ENCODE measurements at places on chromosomes 12 and 14.

- no peak for DNase-seq
Observed at GRCh38 chr12:112463478-112463877, 44.7 kb downstream of the PTPN11 start.

DNA sequence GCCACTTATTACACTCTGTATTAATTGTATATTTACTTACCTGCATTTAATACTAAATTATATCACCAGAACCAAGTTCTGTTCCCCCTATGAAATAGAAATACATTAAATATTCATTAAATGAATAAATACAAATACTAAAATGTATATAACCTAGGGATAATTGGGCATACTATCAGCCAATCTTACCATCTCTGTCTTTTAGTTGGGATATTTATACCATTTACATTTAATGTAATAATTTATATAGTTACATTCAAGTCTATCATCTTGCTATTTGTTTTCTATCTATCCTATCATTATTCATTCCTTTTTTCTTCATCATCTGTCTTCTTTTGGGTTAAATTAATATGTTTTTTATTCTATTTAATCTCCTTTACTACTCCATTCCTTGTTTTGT, 4.1 kb upstream of the ADAMTS20 start:
- no peak for DNase-seq

DNA sequence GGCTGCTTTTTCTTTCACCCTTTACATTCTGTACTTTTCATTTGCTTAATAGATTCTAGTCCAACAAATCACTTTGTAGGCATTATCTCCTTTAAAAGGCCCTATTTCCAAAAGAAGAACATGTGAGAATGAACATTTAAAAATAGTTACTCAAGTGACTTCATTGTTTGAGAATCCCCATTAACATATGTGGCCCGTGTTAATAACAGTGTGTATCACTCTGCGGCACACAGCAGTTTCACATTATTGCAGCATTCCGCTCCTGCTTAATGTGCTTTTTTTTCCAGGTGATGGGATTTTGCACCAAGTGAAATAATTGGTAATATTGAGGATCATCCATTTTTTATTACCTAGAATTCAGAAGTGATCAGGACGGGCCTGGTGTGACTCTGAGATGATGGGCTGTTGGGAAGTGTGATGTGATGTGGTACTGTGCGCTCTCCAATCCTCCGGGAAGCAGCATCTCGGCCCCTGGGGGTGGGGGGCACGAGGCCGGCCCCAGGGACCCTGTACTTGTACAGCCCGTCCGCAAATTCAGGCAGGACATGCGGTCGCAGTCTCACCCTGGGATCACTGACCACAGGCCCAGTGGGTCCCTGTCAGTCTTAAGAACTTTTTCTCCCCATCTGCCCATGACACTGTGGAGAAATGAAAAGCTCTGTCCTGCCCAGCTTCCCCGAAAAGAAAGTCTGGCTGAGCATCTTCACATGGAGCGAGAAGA, 32.9 kb downstream of the SLC15A4 start:
- DNase-seq: no peak

DNA sequence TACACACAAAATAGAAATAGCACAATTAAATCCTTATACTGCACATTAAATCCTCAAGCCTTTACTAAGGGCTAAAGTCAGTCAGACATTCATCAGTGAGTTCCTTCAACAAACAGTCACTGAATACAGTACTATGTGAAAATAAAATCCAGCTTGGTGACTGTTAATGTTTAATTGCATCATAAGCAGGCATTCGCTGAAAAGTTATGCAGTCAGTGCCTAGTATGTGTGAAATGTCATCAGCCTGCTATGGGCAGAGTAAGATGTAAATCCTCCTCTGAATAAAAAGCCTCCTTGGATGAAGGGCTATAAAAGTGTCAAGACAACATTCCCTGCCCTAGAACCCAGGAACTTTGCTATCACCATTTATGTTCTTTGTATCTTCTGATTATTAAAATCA, 116.4 kb downstream of the PRICKLE1 start:
- no peak for DNase-seq

- no peak for DNase-seq
Observed at GRCh38 chr12:75447691-75448393, 32.7 kb upstream of the GLIPR1 start.

GRCh38 chr12:22110176-22110575, 64.2 kb downstream of the CMAS start:
- DNase-seq: no peak

- no peak for DNase-seq
Observed at GRCh38 chr14:98494582-98494981, 777.4 kb downstream of the BCL11B start.

DNA sequence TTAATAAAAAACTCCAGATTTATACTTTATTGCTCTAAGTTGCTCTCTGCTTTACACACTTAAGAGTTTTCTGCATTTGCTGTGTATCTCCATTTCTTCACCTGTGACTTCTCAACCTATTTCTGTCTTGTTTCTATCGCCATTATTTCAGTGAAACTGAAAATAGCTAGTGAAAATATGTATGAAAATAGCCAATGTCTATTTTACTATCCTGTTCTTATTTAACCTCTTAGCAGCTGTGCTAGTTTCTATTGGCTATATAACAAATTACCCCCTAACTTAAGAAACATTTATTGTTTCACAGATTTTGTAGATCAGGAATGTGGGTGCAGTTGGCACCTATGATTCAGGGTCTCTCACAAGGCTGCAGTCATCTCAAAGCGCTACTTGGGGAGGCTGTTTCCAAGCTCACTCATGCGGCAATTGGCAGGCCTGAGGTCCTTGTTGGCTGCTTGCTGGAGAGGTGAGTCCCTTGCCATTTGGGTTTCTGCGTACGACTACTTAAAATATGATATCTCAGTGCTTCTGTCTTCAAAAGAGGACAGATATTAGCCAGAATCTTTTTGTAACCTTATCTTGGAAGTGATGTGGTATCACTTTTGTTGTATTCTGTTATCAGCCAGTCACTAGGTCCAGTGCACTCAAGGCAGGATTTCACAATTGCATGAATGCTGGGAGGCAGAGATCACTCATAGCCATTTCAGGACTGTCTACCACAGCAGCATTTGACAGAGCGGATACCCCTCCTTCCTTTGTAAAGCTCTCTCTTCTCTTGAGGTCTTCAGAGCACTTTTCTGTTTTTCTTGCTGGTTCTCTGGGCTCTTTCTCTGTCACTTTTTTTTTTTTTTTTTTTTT, 7.2 kb downstream of the ERC1 start:
- no peak for DNase-seq

DNA sequence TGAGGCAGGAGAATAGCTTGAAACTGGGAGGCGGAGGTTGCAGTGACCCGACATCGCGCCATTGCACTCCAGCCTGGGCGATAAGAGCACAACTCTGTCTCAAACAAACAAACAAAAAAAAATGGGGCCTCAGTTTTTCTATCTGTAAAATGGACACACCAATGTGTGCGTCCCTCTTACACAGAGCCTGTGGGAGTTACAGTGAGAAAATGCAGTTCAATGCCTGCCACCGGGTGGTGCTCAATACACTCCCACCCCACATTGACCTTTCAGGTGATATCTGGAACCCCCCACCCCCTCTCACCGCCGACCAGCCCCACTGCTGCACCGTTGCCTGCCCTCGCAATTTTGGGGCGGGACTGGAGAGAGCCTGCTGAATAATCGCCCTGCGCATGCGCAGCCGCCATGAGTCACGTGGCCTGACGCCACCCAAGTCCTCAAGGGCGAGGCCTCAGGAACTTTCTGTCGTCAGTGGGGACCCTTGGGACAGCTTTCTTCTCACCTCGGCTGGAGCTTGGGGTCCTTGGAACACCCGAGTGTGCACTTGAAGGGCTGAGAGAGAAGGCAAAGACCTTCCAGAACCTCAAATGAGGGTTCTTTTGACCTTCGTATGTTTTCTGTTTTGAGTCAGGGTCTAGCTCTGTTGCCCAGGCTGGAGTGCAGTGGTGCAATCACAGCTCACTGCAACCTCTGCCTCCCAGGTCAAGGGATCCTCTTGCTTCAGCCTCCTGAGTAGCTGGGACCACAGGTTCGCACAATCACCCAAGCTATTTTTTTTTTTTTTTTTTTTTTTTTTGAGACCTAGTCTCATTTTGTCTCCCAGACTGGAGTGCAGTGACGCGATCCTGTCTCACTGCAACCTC, 14.6 kb upstream of the CABP1 start:
- no peak for DNase-seq

- DNase-seq: no peak
Observed at GRCh38 chr12:59444932-59445331, 150.9 kb upstream of the SLC16A7 start.

- DNase-seq: peak; percentile 92
Observed at GRCh38 chr12:57430931-57431566, at the start of gene R3HDM2. R3HDM2 (minus strand) TSS chr12:57431043; CDS start chr12:57310428, 120,615 bp downstream.

DNA sequence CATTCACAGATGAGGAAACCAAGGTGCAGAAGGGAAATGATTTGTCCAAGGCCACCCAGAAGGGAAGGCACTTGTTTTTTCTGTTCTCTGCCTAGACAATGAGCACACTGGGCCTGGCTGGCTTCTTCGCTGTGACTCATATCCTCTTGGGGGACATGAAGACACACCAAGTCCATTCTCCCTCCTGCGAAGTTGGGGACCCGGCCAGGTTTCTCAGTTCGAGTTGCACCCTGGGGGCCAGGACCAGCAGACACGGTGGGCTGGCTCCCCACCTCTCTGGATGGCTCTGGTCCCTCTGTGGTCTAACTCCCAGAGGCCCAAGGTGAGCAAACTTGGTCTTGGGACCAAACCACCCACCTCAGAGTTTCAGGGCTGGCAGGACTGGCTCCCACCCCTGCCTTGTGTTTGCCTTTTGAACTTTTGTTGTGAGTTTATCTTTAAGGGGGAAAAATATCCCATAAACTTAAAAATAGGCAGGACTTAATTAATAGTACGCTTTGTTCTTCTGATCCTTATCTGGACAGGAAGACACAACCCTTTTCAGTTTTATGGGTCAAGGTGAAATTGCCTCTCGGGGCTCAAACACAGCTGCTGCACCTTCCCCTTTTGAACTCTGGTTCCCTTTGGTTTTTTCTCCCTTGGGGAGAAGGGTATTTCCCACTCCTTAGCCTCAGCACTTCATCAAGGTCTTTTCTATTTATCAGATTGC, 9.0 kb upstream of the MLEC start:
- DNase-seq: no peak

DNA sequence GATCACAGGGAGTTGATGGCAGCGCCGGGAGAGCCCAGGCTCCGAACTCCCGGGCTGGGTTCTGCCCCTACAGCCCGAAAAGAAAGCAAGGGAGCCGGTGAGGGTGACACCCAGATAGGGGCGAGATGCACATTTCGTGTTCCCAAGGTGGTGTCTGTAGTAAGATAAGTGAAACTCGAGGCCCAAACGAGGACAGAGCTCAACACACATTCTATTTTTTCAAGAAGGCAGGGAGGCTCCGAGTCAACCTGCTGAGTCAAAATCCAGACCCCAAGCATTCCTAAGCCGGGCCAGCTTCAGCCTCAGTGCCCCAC, 24.2 kb upstream of the YY1 start:
- no peak for DNase-seq

DNA sequence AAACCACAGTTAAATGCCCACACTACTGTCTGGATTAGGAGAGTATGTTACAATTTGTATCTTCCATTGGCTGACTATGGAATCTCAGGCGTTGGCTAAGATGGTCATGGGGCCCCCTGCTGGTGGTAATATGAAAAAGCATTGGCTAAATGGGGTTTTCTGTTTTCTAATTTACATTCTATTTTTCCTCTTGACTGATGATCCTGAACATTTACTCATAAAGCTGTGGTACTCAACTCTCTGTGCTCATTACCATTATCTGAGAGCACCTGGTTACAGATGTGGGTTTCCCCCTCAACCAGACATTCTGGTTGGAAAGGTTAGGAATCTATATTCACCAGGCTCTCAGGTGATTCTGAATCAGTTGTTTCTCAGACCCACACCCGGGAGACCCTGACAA, 64.8 kb downstream of the WSCD2 start:
- DNase-seq: no peak

GRCh38 chr12:62466018-62466593, 520 bp upstream of the MON2 start:
- no peak for DNase-seq

DNA sequence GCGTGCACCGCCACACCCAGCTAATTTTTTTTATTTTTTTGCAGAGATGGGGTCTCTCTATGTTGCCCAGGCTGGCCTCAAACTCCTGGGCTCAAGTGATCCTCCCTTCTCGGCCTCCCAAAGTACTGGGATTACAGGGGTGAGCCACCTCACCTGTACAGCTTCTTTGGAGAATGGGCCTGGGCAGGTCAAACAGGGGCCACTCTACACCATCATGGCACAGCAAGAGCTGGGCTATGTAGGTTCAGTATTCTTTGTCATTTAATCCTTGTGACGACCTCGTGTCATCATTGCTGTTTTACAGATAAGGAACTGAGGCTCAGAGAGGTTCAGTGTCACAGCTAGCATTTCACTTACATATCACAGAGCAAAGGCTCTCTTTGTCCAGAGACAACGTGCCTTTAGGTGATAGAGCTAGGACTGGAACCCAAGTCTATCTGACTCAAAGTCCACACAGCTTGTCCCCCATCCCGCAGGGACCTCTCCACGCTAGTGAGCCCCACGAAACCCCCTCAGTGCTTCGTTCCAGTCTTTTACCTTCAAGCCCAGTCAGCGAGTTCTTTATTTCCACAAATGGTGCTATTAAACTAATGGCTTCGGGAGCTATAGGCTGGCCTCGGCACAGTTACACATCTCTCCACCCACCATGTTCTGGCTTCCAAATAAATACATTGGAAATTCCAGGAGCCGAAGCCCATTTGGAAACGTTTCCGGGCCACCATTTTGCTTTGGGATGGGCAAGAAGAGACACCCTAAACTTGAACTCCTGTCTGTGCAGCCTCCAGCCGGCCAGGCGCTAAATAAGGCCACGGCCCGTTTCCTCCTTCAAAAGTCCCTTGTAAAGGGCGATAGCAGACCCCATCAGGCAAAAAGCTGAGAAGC, 660 bp upstream of the MAP1LC3B2 start:
- DNase-seq: no peak

DNA sequence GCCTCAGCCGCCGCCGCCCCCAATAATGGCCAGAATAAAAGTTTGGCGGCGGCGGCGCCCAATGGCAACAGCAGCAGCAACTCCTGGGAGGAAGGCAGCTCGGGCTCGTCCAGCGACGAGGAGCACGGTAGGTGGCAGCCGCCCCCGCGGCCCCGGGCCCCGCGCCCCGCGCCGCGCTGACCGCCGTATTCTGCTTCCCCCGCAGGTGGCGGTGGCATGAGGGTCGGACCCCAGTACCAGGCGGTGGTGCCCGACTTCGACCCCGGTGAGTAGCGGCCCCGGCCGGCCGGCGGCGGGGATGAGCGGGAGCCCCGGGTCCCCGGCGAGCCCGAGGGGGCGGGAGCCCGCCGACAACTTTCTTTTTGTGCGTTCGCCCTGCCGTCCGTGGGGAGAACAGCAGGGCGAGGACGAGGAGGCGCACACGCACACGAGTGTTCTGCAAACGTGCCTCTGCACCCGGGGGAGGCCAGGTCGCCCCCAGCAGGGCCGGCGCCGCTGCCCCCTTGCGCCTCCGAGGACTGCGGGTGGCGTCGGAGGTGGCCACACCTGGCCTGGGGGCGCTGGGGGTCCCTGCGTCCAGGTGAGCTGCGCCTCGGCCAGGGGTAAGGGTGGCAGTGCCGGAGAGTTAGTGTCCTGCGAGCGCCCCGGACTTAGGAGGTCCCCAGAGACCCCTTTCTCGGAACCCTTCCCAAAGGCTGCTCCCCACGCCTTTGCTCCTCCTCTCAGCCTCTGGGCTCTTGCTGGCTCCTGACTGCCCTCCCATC, 794 bp downstream of the RCOR1 start:
- DNase-seq: peak; percentile 48

All from activated CD4-positive, alpha-beta T cell treated with anti-CD3 and anti-CD28 coated beads for 1 hour (primary cell).